GM12891 (cell line): ENCODE measurements at places on chromosomes 11 and 22.

GRCh38 chr11:103317118-103317517, 207.9 kb downstream of the DYNC2H1 start:
- no peak for DNase-seq

DNA sequence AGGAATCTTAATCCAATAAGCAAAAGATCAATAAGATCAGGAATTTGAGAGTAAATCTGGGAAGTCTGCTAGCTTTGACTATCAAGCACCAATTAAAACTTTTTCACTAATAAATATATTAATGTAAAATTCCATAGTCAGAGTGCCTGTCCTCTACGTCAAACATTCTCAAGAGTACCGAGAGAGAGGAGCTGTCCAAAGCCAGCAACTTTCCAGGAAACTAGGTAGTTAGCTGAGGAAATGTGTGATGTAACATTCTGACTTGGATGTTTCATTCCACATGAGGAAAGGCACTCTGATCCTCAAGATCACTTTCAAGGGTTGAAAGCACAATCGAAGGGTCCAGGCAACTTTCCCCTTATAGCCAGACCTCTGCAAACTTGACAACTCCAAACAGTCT, 113.2 kb downstream of the STK33 start:
- no peak for DNase-seq

DNA sequence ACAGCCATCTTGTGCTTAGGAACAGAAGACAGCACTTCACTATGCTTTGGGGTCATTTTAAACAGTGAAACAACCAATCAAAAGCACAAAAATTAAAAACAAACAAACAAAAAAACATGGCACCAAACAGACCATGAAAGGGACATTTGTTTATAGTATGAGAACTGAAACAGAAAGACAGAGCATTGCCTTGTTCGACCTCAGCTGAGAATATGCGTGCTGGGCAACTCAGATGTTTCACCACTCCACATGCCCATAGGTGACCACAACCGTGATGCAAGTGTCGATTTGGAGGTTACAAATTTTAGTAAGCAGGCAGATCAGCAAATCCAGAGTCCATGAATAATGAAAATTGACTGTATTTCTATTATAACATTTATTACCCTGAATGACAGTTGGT, 30.0 kb downstream of the NNMT start:
- no peak for DNase-seq

DNA sequence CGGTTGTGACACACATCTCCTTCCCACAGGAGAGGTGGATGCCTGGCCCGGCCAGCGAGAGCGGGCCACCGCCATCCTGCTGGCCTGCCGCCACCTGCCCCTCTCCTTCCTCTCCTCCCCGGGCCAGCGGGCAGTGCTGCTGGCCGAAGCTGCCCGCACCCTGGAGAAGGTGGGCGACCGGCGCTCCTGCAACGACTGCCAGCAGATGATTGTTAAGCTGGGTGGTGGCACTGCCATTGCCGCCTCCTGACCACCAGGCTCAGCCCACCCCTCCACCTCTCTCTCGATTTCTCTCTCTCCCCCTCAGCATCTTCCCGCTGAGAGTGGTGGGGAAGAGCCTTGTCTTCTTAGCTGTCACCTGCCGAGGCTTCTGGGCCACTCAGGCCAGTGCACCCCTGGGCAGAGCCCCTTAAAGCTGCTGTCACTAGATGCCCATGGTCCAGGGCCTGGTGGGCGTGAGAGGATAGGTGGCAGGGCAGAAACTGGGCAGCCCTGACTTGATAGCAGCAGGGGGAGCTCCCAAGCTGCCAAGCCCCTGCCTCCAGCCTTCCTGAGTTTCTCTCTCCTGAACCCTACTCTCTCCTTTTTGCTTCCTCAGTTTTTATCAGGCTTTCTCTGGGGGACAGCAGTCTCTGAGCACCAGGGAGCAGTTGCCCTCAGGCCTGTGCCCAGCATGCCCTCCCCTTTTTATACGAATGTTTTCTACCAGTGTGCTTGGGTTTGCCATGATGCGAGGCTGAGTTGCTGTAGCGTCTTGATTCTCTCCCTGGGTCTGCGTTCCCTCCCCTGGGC, 9.3 kb downstream of the SHISA8 start:
- no peak for DNase-seq

DNA sequence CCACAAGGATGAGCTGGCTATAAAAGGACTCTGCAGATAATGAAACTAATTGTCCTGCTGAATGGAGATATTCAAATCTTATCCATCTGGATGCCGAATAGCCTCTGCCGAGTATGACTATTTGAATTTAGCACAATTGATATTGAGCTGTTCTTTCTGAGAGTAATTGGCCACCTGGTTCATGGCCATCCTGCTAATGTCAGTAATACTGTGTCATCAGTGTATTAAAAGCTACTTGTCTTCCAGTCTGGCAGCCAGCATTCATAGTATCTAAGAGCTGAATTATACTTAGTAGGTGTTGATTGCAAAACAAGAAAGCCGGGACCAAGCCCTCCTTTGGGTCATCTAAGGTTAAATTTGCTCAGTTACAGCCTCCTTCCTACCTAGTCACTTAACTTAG, 310.7 kb upstream of the NCAM1 start:
- DNase-seq: no peak

GRCh38 chr11:10049756-10050155, 244.3 kb downstream of the SBF2 start:
- DNase-seq: no peak

GRCh38 chr11:65810046-65810868, 23.4 kb downstream of the OVOL1 start:
- no peak for DNase-seq

DNA sequence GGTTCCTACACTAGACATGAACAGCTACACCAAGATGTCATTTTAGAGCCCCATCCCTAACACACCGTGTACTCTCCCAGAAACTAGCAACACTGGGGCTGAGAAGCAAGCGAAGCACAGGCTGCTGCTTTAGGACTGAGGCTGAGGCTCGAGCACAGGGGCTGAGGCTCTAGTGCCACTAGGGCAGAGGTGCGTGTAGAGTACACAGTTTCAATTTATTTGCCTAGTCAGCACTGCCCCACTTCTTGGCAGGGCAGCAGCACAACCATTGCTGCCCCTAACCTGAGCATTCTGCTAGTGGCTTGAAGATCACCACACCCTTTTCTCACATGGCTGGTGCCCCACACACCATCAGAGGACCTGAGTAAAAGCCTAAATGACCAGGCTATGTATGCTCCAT, 713.2 kb downstream of the LRRC4C start:
- no peak for DNase-seq
